Kasumi-1 (cell line): ENCODE measurements at places on chromosomes 12 and 14.
A peak's percentile ranks its signal among the peaks of the same experiment; 100 is the strongest.

DNA sequence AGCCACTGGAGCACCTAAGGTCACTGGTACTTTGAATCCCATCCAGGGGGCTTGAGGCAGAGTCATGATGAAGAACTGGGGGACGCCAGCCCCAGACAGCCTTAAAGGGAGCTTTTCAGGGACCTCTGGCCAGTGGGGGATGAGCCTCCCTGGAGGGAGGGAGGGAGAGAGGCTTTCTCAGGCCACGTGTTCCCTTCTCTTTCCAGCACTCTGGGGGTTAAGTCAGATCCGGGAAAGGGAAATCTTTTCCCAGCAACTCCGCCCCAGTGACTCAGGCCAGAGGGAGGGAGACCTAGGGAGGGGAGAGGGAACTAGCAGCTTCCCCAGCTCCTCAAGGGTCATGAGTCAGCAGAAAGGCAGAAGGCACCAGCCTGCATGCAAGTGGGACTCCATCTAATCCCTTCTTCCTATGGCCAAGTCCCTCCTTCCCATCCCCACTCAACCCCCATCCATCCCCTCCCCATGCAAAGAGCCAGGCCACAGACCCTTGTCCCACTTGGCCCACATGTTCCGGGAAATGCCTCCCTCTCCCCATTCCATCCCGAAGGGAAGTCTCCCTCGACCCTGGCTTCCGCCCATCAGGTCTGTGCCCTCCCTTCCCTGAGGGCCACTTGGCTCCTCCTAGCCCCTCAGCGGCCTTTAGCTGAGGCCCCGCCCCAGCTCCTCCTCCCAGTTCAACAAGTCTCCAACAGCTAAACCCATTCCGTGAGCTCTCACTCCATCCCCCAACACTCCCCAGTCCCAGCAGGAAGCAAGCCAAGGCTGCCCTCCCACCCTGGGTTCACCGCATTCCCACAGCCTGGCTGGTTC lies 5.6 kb downstream of the TNFRSF1A start:
- peak; percentile 91 for DNase-seq

GRCh38 chr12:34105392-34105933 lies 83.2 kb downstream of the ALG10 start:
- no peak for DNase-seq

DNA sequence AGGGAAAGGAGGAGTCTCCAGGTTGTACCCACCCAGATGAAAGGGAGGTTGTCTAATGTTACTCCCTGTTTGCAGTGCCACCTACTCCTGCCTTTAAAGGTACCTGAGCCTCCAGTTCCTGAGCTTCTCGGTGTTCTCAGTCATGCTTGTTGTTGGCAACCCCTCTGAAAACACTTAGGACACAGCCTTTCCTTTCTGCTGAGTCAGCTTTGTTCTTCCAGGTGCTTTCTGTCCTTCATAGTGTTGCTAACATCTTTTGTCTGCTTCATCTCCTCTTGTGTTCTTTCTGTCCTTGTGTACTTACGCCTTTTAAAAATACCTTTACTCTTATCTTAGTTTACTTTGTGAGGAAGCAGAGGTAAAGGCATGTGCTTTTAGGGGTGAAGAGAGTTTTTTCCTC lies 97.0 kb upstream of the NEDD1 start:
- no peak for DNase-seq

GRCh38 chr14:93629643-93630042 lies 158.6 kb downstream of the PRIMA1 start:
- no peak for DNase-seq

GRCh38 chr12:31521964-31522363 lies 69.0 kb downstream of the DENND5B start:
- DNase-seq: no peak

GRCh38 chr12:108712925-108713203 lies 18.5 kb downstream of the CORO1C start:
- peak; percentile 11 for DNase-seq

DNA sequence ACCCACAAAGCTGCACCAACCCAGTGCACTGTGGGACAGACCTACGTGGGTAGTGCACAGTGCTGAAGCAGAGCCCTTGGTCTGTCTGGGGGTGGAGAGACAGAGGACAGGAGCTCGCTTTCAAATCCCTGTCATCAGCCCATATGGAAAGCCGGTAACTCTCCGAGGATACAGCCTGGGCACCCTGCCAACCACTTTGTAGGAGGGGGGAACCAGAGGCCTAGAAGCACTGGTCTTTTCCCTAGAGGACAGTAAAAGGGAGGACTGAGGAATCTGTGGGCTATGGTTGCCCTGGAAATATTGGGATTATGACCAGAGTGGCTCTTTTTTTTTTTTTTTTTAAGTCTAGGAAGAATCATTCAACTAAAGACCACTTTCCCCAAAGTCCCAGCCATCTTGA lies 74.3 kb downstream of the MAP3K9 start:
- DNase-seq: no peak

GRCh38 chr12:121781998-121782979 lies 11.2 kb downstream of the RHOF start:
- no peak for DNase-seq

GRCh38 chr12:21599143-21599999 lies 5.3 kb downstream of the GYS2 start:
- DNase-seq: no peak

- no peak for DNase-seq
Observed at GRCh38 chr14:62505045-62505444, 540.2 kb downstream of the KCNH5 start.

DNA sequence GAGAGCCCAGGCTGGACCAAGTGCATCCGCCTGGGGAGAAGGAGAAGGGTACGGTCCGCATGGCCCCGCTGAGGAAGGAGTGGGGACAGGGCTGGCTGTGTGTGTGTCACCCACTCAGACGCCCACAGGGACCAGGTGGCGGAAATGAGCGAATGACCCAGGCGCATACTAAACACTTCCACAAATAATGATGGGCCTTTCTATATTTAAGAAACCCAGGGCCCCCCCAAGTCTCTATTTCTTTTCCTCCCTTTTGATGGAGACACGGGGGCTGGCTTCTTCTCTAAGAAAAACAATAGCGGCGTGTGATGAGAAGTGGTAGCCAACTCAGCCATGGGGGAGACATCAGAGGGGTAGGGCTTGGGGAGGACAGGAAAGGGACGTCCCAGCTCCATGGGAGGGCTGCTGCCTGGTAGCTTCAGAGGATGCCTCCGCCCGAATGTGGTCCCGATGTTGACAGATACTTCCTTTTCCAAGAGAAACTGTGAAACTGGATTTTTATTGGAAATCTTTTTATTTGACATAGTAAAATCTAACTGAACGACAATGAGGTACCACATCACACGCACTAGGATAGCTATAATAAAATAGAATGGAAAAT lies 6.3 kb upstream of the MAP1LC3B2 start:
- peak; percentile 52 for DNase-seq

DNA sequence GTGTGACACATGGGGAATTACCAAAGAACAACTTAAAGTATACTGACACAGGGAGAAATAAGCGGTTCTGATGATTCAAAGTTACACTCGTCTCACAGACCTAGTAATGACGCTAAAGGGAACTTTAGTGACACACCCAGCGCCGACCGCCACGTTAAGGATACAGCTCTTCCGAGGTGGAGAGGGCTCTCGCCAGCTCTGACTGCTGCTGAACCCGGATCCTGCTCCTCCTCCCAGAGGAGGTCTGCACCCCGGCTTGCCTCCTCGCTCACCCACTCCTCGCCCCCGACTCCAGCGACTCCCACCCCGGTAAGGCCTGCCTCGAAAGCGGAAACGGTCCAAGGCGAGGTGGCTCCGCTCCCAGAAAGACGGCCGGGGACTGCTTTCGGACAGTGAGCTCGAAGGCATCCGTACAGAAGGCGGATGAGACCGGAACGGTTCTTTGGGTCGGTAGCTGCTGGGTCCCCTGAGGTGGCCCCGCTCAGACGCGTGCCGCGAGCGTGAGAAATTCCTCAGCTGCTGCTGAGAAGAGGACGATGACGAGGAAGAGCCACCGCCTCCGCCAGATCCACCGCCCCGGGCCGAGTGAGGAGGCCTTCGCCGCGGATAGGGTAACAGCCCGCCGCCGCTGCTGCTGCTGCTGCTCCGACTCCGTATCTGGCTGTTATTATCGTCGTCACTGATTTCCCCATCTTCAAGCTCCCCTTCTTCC lies 643 bp downstream of the ZFC3H1 start:
- peak; percentile 63 for DNase-seq

DNA sequence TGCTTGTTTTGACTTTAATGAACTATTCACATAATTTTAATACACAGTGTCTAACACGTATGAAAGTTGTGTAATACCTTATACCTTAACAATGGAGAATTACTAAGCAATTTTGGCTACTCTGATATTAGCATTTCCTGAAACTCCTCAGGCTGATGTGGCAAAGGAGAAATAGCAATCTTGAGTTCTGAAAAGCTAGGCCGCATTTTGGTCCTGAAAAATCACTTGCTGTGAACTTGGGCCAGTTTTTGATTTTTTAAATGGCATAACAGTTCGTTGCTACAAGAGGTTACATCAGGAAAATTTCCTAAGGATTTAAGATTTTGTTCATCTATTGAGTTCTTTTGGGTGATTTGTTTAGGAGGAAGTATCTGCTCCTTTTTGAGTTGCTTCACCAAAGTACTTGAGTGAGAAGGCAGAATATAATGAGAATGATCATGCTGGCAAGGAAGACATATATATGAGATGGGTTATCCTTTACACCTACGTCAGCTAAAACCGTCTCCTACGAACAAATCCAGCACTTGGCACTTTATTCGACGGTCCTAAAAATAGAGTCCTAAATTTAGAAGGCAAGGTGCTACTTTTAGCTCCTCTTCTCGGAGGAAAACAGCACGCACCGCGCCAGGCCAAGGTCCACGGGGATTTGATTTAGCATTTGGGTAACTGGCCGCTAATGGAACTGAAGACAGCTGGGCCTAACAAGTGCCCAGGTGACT lies 32.2 kb downstream of the MIA2 start:
- peak; percentile 57 for DNase-seq

DNA sequence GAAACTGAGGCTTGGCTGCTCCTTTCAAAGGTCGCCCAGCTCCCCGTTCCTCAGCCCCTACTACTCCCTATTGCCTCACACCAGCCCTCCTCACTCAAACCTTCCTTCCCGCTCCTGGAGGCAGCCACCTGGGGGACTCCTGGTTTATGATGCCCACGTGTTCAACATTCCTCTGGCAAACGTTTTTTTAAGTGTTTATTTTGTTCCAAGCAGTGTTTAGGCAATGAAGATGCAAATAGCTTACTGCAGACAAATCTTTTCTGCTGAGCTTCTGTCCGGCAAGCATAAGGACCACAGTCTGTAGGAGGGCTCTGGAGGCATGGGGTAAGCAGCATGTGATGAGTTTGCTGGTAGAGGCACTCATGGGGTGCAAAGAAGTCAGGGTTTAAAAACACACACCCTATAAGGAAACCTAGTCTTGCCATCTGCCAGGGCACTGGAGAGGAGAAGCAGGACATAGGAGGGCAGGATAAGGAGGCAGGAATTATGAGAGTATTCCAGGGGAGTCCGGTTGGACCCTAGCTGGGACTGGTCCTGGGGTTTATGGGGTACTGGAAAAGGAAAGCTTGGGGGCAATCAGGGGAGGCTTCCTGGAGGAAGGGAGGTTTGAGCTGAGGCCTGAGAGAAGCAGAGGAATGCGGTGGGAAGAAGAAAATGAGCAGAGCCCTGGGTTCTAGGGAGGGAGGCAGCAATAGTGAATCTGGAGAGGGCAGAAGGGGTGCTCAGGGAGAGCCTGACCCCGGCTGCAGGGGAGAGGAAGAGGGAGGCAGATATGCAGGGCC lies 123.3 kb downstream of the NCOR2 start:
- DNase-seq: no peak

DNA sequence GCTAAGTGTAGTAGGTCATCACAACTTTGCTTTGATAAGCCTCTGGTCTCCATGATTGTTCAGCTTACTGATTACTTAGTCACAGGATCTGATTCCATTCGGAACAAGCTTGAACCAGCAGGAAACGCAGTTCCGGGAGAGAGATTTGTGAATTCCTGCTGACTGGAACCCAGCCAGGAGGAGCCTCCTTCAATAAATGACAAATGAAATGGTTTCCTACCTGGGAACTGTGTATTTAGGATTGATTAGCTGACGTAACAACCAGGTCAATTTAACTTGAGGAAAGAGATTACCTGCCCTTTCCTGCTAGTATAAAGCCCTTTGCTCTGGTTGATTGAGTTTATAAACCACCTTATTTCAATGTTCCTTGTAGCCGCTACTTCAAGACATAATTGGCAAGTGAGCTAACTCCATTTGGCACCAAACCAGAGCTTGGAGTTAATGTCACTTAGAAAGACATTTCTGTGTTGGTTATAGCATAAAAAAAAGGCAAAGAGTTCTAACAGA lies 35.1 kb upstream of the KCNH3 start:
- DNase-seq: no peak

DNA sequence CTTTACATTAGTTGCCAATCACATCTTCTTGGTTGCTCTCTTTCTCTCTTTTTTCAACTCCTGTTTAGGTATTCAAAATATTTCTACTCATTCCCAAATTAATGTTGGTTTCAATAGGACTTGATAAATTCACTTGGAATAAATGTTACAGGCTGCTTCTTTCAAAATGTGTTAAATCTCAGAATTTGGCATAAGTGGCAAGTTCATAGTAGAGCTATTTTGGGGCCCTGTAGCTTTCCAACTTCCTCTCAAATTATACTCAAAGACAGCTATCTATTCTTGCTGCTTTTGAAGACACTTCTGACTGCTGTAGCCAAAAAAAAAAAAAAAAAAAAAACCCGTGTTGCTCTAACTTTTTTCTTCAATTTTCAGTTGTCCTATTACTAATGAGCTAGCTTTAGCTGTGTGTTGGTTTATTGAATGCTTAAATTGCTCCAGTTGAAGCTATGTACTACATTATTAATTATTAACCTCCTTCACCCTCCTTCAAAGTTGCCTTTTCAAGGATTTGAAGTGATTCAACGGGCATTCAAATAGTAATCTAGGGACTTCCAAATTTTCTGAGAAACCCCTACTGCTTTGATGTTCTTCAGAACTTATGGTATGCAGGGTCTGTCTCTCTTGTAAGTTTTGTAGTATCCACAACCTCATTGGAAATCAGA lies 554.6 kb upstream of the FLRT2 start:
- no peak for DNase-seq

DNA sequence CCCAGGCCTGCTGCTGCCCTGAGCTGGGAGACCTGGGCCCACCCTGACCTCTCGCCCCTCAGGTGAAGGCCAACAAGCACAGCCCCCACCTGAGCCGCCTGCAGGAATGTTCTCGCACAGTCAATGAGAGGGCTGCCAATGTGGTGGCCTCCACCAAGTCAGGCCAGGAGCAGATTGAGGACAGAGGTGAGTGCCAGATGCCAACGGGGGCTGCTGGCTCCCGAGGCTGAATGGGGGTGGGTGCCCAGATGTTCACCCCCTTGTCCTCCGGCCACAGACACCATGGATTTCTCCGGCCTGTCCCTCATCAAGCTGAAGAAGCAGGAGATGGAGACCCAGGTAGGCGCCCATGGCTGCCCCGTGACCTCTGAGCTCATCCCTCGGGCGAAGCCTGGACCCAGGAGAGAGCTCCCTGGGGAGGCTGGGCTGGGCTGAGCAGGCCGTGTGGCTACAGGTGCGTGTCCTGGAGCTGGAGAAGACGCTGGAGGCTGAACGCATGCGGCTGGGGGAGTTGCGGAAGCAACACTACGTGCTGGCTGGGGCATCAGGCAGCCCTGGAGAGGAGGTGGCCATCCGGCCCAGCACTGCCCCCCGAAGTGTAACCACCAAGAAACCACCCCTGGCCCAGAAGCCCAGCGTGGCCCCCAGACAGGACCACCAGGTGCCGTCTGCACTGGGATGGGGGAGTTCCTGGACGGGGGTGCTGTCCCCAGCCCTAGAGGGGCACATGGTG lies 25.8 kb downstream of the HIP1R start:
- DNase-seq: no peak

- no peak for DNase-seq
Observed at GRCh38 chr14:105061428-105062047, 3.7 kb downstream of the GPR132 start.

- peak; percentile 30 for DNase-seq
Observed at GRCh38 chr12:19428246-19428645, 11.0 kb upstream of the AEBP2 start.

- DNase-seq: no peak
Observed at GRCh38 chr12:26633591-26634210, 199.3 kb downstream of the ITPR2 start.
